ENCODE measurements at places on chromosomes 1 and 21.

DNA sequence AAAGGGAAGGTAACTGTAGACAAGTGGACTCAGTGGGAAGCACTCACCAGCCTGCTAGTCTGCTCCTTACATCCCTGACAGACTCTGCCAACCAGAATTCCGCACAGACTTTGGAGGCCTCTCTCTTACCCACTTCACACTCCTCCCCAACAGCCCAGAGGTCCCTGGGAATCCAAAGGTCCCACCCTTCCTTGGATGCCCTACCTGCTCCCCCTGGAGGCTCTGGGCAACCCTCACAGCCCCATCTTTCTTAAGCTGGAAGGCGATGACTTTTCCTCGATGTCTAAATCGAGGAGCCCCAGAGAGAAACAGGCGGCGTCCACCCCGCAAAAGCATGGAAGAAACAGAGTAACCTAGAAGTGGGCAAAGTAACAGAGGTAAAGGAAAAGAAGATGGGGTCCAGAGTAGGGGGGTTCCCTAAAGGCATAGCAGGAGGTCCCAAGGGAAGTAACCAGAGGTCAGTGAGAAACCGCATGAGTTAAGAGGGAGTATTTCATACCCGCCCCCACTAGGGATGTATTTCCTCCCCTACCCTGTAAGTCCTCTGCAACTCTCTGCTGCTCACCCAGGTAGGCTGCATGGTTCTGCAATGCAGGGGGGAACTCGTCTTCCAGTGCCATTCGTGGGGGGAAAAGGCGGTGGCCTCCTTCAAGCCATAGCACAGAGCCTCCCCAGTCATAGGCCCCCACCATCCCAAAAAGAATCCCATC is 8.4 kb downstream of the ITGA10 start:
- no peak for DNase-seq

DNA sequence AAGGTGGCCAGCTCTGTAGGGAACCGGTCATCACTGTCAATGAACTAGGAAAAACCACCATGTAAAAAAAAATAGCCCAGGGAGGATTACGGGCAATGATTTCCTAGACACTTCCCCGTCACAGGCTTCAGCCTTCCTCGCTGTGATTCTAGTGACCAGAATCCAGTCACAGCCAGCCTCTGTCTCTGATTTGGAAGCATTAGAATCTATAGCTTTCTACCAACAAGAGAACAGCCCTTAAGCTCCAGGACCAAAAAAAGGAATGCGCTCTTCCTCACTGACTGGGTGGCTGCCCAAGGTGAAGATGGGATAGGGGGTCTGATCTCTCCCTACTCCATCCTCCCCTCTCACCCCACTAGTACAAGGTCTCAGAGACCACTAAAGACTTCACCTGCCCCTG is 67.2 kb downstream of the TEX35 start:
- no peak for DNase-seq

DNA sequence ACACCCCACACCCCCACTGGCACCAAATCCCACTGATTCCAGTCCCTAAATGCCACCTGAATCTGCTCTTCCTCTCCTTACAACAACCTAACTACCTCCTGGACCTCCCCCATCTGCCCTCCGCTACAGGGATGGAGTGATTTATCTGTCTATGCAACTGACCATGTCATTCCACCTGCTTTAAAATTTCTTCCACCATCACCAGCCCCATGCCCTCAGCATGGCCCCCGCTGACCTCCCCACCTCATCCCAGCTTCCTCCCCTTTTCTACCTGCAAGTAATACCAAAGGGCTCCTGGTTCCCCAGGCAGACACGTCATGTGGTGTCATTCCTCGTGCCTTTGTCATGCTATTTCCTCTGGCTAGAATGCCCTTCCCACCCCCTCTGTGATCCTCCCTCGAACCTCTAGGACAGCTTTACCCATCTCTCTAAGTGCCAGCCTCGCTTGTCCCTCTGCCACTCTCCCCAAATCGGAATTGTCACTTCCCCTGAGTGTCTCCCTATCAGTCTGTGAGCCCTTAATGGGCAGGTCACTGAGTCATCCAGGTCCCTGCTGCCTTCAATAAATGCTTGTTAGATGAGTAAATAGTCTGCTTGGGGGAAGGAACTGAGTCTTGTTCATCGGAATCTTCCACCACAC is 3.7 kb downstream of the GJB4 start:
- DNase-seq = no peak

GRCh38 chr1:27372022-27372807 is 2.4 kb downstream of the FCN3 start:
- no peak for DNase-seq

- no peak for DNase-seq
These were observed 42.7 kb downstream of the ZSCAN20 start for GRCh38 chr1:33515112-33515511.

DNA sequence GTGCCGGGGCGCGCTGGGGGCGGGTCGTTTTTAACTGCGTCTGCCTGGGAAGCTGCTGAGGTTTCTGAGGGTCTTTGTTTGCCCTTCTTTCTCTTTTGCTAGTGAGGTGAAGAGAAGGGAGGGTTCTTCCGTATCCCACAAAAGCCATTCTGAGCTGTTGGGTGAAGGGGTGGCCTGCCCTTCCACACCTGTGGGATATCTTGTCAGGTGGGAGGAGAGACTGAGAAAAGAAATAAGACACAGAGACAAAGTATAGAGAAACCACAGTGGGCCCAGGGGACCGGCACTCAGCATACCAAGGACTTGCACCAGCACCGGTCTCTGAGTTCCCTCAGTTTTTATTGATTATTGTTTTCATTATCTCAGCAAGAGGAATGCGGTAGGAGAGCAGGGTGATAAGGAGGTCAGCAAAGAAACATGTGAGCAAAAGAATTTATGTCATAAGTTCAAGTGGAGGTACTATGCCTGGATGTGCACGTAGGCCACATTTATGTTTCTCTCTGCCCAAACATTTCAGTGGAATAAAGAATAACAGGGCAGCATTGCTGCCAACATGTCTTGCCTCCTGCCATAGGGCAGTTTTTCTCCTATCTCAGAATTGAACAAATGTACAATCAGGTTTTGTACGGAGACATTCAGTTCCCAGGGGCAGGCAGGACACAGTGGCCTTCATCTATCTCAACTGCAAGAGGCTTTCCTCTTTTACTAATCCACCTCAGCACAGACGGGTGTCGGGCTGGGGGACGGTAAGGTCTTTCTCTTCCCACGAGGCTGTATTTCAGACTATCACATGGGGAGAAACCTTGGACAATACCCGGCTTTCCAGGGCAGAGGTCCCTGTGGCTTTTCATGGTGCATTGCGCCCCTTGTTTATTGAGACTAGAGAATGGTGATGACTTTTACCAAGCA is 972 bp downstream of the PGBD2 start:
- DNase-seq = no peak

DNA sequence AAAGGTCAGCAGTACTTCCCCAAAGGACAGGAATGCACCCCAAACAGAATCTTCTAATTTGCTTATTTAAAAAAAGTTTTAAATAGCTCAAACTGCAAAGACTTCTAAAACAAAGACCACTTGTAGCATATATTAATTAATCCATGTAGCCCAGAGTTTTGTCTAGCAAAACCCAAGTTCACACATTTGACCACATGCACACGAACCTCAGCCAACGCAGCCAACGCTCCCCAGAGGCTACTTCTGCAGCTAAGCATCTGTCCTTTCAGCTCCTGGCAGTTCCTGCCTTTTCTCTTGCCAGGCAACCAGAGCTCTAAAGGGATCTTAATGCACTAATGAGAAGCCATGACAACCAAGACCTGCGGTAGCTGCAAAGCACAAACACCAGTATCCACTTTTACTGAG is 89.6 kb downstream of the RERE start:
- no peak for DNase-seq

GRCh38 chr1:55005351-55006140 is 6.8 kb downstream of the BSND start:
- DNase-seq = no peak

DNA sequence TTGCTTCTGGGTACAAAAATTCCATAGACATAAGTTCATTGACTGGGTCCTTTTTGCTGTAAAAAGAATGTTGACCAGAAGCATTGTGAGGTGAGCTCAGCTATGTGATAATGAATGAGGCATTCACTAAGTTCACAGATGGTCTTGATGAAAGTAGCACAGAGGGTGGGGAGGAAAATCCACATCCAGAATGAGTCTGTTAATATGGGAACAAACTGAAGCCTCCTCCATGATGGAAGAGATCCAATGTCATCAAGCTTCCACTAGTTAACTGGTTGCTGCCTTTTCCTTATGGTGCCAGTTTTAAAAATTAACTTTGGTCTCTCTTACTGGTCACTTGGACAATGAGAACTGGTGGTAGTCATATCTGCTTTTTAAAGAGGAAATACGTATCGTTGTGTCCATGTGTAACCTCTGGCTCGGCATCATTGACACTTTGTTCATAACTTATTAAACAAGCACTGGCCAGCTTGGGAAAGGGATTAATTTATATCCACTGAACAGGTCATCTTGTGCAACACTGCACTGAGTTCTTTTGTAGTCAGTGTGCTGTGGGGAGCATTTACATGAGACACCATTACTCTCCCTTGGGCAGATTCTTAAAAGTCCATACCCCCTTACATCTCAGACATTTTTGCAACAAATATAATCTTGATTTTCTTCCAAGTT is 88.6 kb downstream of the ADAMTS1 start:
- DNase-seq = no peak

DNA sequence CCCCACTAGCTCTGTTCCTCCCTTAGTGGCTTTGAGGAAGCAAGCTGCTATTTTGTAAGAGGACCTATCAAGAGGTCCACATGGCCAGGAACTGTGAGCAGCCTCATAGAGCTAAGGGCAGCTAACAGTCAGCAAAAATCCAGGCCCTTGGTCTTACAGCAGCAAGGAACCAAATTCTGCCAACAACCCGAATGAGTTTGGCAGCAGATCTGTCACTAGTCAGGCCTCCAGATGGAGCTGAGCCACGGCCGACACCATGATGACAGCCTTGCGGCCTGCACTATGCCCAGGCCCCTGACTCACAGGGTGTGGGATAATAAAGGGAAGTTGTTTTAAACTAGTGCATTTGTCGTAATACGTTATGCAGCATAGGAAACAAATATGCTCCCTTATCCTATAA is 28.0 kb upstream of the H3-3A start:
- DNase-seq = no peak

GRCh38 chr21:19547951-19548840 is 1144.6 kb upstream of the TMPRSS15 start:
- DNase-seq = no peak

- DNase-seq = no peak
These were observed 3.1 kb downstream of the C1orf162 start for GRCh38 chr1:111476761-111477309.

GRCh38 chr1:39694026-39694425 is 2.8 kb upstream of the HPCAL4 start:
- no peak for DNase-seq

GRCh38 chr1:7539769-7540175 is 231.3 kb upstream of the VAMP3 start:
- DNase-seq = no peak

DNA sequence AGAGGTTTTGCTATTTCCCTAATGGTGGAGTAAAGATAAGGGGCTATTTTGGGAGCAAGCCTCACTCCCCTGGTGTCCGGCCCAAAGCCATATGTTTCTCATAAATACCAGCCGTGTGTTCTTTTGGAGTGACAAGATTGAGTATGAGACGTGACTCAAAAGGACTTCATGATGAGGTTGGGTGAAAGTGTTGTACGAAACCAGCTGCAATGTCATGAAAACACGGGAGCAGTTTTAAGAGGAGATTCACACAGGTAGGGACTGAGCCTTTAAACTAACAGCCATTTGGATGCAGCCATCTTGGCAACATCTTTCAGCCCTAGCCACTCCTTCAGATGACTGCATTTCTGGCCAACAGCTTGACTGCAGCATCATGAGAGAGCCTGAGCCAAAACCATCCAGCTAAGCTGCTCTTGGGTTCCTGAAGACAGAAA is 532.3 kb upstream of the USP24 start:
- no peak for DNase-seq

- no peak for DNase-seq
These were observed 17.6 kb downstream of the FCRL4 start for GRCh38 chr1:157580179-157580827.

DNA sequence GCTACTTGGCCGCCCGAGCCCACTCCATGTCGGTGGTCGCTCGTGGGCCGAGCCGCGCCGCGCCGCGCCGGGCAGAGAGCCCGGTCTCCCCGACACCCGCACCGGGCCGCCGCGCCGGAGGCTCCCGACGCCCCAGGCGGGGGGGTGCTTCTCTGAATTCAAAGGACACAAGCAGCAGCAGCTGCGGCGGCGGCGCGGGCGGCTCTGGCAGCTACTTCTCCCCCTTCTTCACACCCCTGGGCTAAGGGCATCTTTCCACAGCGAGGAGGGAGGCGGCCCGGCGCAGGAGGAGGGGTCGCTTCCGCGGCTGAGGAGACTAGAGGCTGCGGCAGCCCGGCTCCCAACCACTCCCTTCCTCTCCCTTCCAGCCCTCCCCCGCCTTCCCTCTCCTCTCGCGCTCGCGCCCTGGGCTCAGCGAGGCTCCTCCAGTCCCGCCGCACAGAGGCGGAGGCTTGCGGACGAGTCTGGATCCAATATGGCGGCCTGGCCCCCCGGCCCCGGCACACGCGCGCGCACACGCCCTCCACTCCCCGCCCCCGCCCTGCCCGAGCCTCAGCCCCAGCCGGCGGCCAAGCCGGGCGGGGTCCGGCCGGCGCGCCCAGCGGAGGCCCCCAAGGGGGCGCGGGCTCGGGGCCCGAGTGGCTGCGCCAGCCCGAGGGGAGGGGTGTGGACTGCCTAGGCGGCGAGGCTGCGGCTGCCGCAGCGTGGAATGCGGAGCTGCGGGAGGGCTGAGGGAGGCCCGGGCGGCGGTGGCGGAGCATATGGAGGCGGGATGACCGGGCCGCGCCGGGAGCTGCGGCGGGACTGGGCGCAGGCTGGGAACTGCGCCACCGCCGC is at the start of gene CDC42BPA:
Gene CDC42BPA (minus strand): TSS at position 477 of the 837 bp plus-strand sequence. CDS start 1,310 bp downstream, outside the sequence.
- peak; percentile 8 for DNase-seq

DNA sequence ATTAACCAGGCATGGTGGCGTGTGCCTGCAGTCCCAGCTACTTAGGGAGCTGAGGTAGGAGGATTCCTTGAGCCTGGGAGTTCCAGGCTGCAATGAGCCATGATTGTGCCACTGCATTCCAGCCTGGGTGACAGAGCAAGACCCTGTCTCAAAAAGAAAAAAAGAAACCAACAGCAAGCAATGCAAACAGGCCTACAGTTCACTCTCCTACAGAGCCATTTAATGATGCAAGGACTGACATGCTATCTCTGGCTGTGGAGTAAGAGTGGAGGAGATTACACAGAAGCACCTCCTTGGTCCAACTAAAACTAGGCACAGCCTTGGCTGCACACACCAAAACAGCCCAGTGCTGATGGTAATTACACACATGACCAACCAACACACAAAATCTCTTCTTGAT is 127.5 kb upstream of the SOD1 start:
- no peak for DNase-seq

- no peak for DNase-seq
These were observed 4.2 kb downstream of the HIVEP3 start for GRCh38 chr1:41914516-41914915.

GRCh38 chr1:85166351-85166750 is 34.5 kb downstream of the SYDE2 start:
- no peak for DNase-seq
